ENCODE measurements at places on chromosomes 6 and 20.

- peak overlapping the region; percentile 1 for H3K27ac ChIP-seq
- no peak for DNase-seq
- H3K27me3 ChIP-seq: no peaks in the 10 kb centered on the region
- H3K4me1 ChIP-seq: peaks cover 8% of the 10 kb centered on the region
- H3K4me3 ChIP-seq: no peak overlapping the region
Measured at GRCh38 chr6:84581494-84582259, 182.7 kb downstream of the TBX18 start.

DNA sequence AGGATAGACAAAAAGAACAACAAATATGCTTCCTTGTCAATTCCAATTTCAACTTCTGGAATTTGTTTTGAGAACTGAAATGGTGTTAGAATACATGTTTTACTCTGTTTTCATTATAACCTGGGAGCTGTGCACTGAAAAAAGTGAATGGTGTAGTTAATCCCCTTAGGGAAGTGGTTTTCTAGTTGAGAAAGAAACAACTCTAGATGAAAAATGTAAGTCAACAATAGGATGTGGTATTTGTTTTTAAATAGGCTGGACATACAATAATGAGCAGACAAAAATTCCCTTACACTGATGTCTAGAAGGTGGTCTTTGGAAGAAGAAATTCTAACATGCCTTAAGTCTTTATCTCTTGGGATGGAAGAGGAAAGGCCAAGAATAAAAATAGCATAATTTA, 59.9 kb upstream of the TINAG start:
- H3K4me3 ChIP-seq: no peak overlapping the region
- no peak for DNase-seq
- H3K36me3 ChIP-seq: no peaks in the 10 kb centered on the region
- no peak overlapping the region for H3K27ac ChIP-seq

GRCh38 chr6:38503032-38503773, 136.5 kb downstream of the BTBD9 start:
- DNase-seq: no peak
- H3K27me3 ChIP-seq: no peaks in the 10 kb centered on the region
- no peak overlapping the region for H3K27ac ChIP-seq
- no peak overlapping the region for H3K4me3 ChIP-seq
- H3K36me3 ChIP-seq: no peaks in the 10 kb centered on the region
- H3K4me1 ChIP-seq: no peaks in the 10 kb centered on the region

DNA sequence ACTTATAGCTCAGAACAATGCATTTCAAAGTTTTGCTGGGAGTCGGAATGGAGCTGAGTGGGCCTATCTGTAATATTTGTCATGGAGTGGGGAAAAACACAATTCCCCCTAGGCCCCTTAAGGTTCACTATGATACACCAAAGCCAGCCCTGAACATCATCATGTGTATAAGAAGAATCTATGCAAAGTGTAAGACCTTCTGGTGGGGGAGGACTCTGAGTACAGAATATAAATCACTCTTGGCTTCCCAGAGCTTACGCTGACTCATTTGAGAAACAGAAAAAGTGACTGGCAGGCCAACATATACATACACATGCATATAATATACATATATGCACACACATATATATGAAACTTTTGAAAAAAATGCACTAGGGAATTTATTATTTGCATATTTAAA, 54.1 kb upstream of the UBR2 start:
- DNase-seq: no peak
- no peaks in the 10 kb centered on the region for H3K27me3 ChIP-seq
- H3K36me3 ChIP-seq: no peaks in the 10 kb centered on the region
- H3K4me1 ChIP-seq: peaks cover 9% of the 10 kb centered on the region
- no peak overlapping the region for H3K27ac ChIP-seq
- H3K4me3 ChIP-seq: no peak overlapping the region

GRCh38 chr20:22383156-22383555, 201.2 kb downstream of the FOXA2 start:
- no peaks in the 10 kb centered on the region for H3K27me3 ChIP-seq
- no peaks in the 10 kb centered on the region for H3K36me3 ChIP-seq
- H3K4me1 ChIP-seq: no peaks in the 10 kb centered on the region
- no peak overlapping the region for H3K27ac ChIP-seq
- no peak overlapping the region for H3K4me3 ChIP-seq

DNA sequence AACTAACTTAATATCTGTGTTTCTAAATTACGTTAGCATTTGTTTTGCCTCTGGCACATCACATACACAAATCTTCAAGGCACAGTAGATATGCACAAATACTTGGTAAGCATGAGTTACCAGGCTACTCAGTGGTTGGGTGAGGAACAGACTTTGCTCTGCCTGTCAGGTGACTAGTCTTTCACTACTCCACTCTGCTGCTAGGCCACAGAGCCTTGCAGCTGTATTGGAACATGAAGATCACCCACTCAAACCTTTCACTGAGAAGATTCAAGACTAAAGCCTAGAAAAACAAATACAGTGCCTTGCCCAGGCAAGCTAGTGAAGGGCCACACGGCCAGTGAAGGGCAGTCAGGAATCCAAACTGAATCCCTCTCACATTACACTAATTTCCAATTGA, 47.0 kb downstream of the DTNBP1 start:
- no peak overlapping the region for H3K4me3 ChIP-seq
- no peaks in the 10 kb centered on the region for H3K27me3 ChIP-seq
- DNase-seq: no peak
- H3K4me1 ChIP-seq: peaks cover 12% of the 10 kb centered on the region
- peaks cover 23% of the 10 kb centered on the region for H3K36me3 ChIP-seq

GRCh38 chr20:36202891-36203338, 33.4 kb upstream of the AAR2 start:
- peaks cover 4% of the 10 kb centered on the region for H3K4me1 ChIP-seq
- no peak overlapping the region for H3K27ac ChIP-seq
- peak; percentile 79 for DNase-seq

GRCh38 chr6:136445063-136445462, 105.2 kb downstream of the MAP7 start:
- H3K4me1 ChIP-seq: no peaks in the 10 kb centered on the region
- H3K36me3 ChIP-seq: no peaks in the 10 kb centered on the region
- H3K27ac ChIP-seq: no peak overlapping the region
- no peak overlapping the region for H3K4me3 ChIP-seq
- DNase-seq: no peak

DNA sequence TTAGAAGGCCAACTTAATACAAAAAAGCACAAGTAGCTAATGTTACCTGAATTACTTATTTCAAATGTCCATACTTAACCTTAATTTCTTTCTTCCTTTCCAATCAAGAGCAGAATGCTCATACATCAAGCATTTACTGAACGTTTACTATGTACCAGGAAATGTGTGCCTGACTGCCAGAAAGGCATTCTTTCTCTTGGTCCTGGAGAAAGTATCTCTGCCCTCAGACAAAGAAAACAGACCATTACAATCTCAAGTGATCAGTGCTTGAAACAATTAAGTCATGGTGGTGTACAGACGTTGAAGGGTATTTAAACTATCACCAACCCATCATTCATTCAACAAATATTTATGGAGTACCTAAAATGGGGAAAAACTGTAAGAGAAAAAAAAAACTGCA, 26.4 kb downstream of the CSNK2A1 start:
- H3K27me3 ChIP-seq: no peaks in the 10 kb centered on the region
- no peak overlapping the region for H3K4me3 ChIP-seq
- peaks cover 54% of the 10 kb centered on the region for H3K36me3 ChIP-seq
- H3K27ac ChIP-seq: no peak overlapping the region

DNA sequence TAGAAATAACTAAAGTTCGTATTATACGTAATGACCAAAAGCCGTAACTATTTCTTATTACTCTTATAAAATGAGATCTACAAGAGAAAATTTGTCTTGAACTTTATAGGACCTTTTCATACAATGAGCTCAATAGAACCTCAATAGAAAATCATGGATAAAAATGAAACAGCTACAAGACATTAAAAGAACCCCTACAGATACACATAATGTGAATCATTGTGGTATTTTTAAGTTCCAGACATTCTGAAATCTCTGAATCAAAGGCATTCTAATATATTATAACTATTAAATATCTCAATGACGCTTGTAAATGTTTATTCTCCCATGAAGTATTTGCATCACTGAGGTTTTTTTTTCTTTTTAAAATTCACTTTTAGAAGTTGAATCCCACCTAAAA, 22.2 kb upstream of the POU3F2 start:
- H3K4me1 ChIP-seq: no peaks in the 10 kb centered on the region
- no peak overlapping the region for H3K27ac ChIP-seq
- H3K27me3 ChIP-seq: peaks cover 15% of the 10 kb centered on the region

DNA sequence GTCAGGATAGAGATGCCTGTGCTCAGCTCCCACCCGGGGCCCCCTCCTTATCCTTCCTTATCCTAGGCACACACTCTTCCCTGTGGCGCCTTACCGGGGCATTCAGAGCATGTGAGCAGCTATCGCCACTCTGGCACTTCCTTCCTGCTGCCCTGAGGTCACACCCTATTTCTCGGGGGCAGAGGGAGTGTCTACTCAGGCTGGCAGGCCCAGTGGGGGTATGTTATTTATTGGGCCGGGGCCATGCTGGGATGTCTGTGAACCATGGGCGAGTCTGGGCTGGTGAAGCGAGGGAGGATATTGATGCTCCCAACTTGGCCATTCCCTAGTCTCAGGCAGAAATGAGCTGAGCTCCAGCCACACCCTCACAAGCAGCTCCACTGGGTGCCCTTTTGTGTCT, 3.9 kb upstream of the LY6G6D start:
- DNase-seq: no peak
- H3K4me1 ChIP-seq: peaks cover 16% of the 10 kb centered on the region
- no peak overlapping the region for H3K27ac ChIP-seq
- H3K4me3 ChIP-seq: no peak overlapping the region

- no peak overlapping the region for H3K4me3 ChIP-seq
- no peak for DNase-seq
- H3K4me1 ChIP-seq: peaks cover 6% of the 10 kb centered on the region
- H3K27me3 ChIP-seq: no peaks in the 10 kb centered on the region
- no peak overlapping the region for H3K27ac ChIP-seq
Measured at GRCh38 chr6:32815115-32815514, 1.7 kb downstream of the HLA-DOB start.

DNA sequence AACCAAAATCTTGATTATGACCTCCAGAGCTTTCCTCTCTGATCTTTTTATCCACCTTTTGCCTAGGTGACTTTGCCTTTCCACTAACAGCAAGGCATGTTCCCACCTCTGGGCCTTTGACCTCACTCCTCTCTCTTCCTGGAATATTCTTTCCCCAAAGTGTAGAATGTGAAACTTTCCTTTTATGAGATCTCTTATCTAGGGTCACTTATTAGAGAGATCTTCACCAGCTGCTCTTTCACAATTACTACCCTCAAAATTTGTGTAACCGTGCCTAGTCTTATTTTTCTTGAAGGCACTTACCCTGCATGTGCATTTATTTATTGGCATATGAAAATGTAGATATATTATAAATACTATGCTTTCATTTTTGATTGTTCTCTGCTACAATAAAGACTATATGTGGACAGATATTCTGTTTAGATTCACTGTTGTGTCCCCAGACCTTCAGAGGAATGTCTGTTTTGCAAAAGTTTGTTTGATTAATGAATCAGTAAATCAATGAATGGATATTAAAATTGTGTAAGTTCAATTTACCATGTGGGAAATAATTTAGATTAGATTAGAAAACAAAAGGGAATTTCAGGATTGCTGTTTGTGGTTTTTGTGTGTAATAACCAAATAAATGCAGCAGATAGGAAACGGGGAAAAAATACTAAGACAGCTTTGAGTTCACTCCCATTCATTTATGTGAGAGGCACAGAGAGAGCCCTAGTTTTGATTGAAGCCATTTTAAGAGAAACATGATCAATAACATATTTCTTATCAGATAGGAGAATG, 207.0 kb downstream of the ADGB start:
- DNase-seq: no peak
- H3K4me3 ChIP-seq: no peak overlapping the region
- H3K36me3 ChIP-seq: no peaks in the 10 kb centered on the region
- H3K27ac ChIP-seq: no peak overlapping the region

DNA sequence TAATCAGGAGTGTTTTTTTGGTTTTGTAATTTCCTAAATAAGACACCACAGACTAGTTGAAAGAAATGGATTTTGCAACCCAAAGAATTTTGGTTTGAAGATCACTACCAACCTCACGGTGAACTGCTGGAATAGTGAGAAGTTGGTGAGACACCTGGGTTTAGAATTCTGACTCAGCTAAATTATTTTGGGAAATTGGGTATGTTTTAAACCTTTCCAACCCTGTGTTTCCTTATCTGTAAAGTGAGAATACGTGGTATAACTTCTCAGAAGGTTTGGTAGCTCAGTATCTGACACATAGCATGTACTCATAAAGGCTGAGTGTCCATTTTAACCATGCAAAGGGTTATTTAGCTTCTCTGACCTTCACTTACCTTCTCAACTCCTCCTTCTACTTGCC, 261.9 kb downstream of the FOXA2 start:
- no peak overlapping the region for H3K4me3 ChIP-seq
- no peaks in the 10 kb centered on the region for H3K27me3 ChIP-seq
- no peaks in the 10 kb centered on the region for H3K36me3 ChIP-seq
- no peaks in the 10 kb centered on the region for H3K4me1 ChIP-seq
- no peak for DNase-seq

DNA sequence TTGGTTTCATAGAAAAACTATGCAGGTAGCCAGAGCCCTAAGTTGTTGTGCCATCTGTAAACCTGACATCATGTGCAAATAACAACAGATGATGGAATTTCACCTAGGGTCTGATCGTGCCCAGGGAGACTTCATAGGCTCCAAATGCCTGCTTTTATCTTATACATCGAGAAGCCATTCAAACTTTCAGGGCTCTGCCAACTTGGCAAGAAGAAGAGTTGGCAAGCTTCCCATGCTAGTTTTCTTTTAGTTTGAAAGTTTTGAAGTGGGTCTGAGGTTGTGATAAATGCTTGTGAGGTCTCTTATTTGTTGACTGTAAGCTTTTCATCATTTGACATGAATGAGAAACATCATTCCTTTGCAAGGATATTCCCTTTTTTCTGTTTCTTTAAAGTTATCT, 175.4 kb upstream of the FLRT3 start:
- no peaks in the 10 kb centered on the region for H3K27me3 ChIP-seq
- no peak for DNase-seq
- no peak overlapping the region for H3K27ac ChIP-seq
- no peak overlapping the region for H3K4me3 ChIP-seq
- no peaks in the 10 kb centered on the region for H3K36me3 ChIP-seq

- no peak overlapping the region for H3K4me3 ChIP-seq
- DNase-seq: no peak
- H3K27me3 ChIP-seq: peaks cover 2% of the 10 kb centered on the region
- H3K27ac ChIP-seq: no peak overlapping the region
- H3K4me1 ChIP-seq: no peaks in the 10 kb centered on the region
Measured at GRCh38 chr6:167487749-167488664, 163.1 kb downstream of the TTLL2 start.

DNA sequence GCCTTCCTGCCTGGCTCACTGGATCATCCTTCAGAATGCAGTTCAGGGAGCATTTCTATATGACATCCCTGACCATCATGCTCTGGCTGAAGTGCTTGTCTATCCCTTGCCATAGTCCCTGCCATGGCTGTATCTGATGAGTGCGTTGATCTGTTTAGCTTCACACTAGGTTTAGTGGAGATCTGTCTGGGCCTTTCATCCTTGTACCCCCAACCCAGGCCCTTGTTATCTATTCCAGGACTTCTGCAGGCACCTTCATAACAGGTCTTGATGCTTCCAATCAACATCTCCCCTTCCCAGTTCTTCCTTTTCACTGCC, 102.4 kb downstream of the QRSL1 start:
- DNase-seq: no peak
- H3K4me3 ChIP-seq: no peak overlapping the region
- peaks cover 27% of the 10 kb centered on the region for H3K27me3 ChIP-seq

- no peaks in the 10 kb centered on the region for H3K36me3 ChIP-seq
- H3K4me1 ChIP-seq: no peaks in the 10 kb centered on the region
- no peaks in the 10 kb centered on the region for H3K27me3 ChIP-seq
- H3K4me3 ChIP-seq: no peak overlapping the region
- H3K27ac ChIP-seq: no peak overlapping the region
- no peak for DNase-seq
Measured at GRCh38 chr20:8621001-8621400, 447.9 kb upstream of the PLCB4 start.
